ENCODE measurements at places on chromosomes 4 and X.

- DNase-seq, result no peak
Measured at GRCh38 chrX:125757794-125758564, 408.1 kb downstream of the DCAF12L2 start.

GRCh38 chr4:125016892-125017299, 297.9 kb upstream of the FAT4 start:
- no peak for DNase-seq

DNA sequence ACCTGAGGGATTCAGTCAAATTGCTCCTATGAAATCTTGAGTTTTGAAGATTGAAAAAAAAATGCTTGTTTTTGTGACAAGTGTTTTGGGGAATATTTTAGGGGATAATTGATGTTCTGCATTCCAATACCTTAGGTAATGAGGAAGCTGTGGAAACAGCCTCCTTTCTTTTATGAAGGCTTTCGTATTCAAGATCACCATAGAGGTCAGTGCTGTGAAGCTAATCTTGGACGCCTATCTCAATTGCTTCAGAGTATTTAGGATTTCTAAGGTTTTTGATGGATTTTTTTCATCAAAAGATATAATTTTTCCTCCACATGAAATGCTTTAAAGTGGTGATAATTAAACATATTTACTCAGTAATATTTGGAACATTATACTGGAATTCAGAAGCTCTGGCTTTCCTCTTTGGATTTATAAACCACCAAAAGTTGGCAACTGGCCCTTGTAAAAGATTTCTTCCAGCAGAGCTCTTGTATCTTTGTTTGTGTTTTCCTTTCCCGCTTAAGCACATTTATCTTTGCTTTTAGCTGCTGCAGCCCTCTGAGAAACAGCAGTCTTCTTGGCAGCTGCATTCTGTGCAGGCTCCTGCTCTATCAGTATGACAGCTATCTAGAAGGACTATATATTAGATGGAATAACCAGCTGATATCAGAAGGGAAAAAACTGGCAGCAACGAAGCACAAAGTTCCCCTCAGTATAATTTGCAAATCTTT, 63.7 kb downstream of the HMGB2 start:
- DNase-seq, result no peak

DNA sequence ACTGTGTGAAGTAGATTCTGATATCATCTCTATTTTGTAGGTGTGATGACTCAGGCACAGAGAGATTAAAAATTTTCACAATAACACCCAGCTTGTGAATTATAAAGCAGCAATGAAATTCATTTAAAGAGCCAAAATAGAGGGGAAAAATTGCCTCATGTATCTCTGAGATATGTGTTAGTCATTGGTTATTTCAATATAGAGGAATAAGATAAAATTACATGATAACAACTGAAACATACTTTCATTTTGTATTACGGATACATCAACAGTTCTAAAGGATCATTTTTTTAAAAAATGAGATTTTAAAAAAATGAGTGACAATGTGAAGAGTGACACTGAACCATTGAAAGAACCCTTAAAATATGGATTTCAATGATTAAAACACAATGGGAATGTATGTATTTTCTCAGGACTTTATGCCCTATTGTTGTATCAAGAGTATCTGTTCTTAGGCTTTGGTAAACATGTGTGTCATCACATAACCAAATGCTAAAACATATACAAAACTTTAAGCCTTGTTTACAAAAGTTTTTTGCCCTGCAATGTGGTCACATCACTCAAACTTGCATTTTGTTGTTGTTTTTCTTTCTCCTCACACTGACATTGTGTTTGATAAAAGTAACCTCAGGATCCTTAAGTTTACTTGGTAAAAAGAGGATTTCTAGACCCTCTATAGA, 221.3 kb downstream of the ANTXR2 start:
- DNase-seq, result no peak

- no peak for DNase-seq
Measured at GRCh38 chr4:39976945-39977488, 694 bp downstream of the PDS5A start.

GRCh38 chr4:189870511-189871234, 70.0 kb upstream of the FRG1 start:
- no peak for DNase-seq
